ENCODE measurements at places on chromosomes 12 and 14.
A peak's percentile ranks its signal among the peaks of the same experiment; 100 is the strongest.

DNA sequence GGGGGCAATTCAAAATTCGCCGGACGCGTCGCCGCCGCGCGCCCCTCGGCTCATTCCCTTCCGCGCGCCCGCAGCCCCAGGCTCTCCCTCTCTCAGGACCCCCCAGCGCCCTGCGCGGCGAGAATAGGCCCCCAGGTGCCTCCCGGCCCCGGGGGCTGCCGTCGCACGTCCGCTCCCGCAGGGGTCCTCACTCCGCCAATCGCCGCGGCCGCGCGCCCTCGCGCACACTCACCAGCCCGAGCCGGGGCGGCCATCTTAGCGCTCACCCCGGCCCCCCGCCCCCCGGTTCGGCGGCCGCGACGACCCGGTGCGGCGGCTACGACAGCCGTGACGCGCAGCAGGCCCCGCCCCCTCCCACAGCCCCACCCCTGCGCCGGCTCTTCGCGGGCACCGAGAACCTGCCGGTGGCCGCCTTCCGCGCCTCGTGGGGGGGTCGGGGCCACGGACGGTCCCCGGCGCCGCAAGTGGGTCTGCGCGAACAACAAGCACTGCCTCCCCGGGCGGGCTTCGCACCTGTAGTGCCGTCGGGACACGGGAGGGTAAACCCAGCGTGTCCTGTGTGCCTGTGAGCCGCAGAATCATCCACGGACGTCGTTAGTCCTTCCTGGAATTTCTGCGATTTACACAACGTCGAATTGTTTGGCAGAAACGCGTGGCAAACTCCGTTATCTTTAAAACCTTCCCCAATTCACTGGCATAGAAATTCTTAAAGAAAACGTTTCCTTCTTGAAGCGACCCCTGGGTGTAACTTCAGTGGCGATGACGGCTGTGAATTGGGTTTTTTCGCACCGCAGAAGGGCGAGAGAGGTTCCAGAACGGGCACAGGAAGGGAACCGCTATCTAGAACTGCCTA, 2.5 kb downstream of the USP44 start:
- peak; percentile 69 for DNase-seq

- DNase-seq: no peak
Observed at GRCh38 chr14:77375164-77375950, 1.5 kb downstream of the TMED8 start.

DNA sequence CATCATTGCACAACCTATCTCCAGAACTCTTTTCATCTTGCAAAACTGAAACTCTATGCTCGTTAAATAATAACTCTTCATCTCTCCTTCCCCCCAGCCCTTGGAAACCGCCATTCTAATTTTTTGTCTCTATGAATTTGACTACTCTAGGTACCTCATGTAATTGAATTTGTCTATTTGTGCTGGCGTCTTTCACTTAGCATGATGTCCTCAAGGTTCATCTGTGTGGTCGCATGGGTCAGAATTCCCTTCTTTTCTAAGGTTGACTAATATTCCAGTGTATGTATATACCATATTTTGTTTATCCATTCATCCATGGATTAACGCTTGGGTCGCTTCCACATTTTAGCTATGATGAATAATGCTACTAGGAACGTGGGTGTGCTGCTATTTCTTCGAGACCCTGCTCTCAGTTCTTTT, 80.1 kb downstream of the PLXNC1 start:
- DNase-seq: no peak

DNA sequence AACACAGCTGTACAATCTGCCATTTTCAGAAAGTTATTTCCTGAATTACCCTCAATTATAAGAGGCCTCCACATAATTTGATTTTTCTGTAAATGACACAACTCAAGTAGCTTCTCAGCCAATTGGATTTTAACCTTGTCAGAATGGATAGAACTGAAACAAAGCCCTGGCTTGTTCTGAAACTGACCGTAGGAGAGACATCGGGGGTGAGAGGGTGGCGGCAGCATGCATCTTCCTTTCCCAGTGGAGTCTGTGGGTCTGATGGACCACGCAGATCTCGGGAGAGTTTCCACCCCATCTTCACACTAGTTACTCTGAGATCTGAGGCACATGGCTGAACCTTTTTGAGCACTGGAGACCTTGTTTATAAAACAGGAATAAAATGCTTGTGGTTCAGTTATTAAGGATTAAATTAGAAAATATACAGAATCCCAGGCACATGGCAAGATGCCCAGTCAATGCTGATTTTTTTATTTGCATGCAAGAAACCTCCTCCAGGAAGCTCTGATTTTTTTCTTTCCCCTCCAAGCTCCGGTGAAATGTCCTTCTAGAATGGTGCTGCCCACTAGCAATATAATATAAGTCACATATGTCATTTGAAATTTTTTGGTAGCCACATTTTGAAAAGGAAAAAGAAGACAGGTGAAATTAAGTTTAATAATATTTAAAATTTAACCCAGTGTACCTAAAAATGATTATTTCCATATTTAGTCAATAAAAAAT, 153.9 kb downstream of the CHST11 start:
- DNase-seq: no peak

DNA sequence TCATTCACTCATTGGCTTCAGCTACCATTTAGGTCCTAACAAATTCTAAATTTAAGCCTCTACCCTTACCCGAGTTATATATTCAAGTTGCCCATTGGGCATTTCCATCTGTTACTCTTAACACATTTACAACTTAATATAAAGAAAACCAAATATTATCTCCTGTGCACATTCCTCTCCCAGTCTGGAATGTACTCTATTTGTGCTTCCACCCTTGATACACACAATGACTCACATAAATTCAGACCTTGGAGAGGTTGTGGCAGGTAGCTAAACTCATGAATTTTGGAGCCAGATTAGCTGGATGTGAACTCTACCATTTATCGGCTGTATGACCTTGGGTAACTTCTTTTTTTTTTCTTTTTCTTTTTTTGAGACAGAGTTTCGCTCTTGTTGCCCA, 51.1 kb downstream of the BRMS1L start:
- DNase-seq: no peak

DNA sequence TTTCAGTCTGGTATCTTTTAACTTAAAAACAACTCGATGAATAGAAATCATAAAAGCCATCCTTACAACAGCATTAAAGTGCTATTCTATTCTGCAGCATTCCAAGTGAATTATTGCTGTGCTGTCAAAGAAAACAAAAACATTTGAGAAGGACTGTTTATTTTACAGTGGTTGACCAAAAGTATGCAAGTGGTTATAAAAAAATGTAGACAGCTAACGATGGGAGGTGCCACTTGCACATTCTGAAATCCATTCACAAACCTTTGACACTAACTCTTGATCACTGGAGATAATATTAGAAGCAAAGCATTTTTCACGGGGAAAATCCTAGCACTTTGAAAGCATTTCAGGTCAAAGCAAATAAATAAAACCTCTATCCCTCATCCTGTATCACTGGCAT, 55.6 kb downstream of the HMGA2 start:
- DNase-seq: no peak

DNA sequence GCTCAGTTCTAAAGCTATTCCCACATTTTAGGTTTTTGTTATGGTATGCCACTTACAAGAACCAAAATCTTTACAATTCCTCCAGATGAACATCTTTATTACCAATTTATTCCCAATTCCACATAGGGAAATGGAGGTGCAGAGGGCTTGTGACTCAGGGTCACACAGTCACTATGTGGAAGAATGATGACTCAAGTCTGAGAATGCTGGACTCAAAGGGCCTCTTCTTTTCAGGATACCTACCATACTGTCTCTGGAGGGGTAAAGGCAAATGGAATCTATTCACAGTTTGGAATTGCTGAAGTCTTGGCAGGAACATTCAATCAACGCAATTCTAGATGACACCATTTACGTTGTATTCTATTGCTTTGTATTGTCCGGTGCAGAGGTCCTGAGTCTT, 48.2 kb upstream of the MANSC4 start:
- DNase-seq: no peak

GRCh38 chr12:67697443-67697842, 48.9 kb downstream of the DYRK2 start:
- no peak for DNase-seq

- no peak for DNase-seq
Observed at GRCh38 chr14:84225268-84225667, 1304.7 kb upstream of the FLRT2 start.

- no peak for DNase-seq
Observed at GRCh38 chr14:24290746-24291145, 8.8 kb downstream of the DHRS1 start.

DNA sequence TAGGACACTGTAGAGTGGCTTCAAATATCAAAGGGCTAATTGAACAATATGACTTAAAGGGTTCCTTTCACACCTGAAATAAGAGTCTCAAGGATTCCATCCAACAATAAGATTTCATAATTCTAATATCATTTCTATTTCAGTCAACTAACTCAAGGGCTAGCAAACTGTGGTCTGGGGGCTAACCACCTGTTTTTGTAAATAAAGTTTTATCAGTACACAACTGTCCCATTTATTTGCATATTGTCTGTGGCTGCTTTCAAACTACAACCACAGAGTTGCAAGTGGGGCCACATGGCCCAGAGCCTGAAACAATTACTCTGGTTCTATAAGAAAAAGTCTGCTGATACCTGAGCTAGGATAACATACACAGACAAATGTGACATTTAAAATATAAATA, 29.1 kb downstream of the MED13L start:
- DNase-seq: no peak

DNA sequence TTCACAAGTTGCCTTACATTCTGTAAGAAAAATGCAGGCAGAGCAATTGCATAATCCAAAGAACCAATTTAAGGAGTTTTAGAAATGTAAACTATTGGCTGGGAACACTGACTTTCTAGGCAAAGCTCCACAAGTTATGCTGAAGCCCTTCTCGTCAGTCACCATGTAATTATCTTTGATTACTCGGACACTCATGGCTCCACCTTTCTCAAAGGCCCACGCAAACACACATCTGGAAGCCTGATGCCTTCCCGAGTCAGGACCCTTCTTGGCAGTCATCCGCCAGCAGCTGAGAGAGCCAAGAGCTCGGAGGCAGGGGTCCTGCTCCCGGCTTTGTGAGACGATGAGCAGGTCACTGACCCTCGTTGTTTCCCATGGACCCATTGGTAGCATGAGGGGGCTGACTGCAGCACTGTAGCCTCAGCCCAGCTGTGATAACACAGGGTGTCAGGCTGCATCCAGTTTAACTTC, 202.2 kb downstream of the TMEM132D start:
- no peak for DNase-seq

DNA sequence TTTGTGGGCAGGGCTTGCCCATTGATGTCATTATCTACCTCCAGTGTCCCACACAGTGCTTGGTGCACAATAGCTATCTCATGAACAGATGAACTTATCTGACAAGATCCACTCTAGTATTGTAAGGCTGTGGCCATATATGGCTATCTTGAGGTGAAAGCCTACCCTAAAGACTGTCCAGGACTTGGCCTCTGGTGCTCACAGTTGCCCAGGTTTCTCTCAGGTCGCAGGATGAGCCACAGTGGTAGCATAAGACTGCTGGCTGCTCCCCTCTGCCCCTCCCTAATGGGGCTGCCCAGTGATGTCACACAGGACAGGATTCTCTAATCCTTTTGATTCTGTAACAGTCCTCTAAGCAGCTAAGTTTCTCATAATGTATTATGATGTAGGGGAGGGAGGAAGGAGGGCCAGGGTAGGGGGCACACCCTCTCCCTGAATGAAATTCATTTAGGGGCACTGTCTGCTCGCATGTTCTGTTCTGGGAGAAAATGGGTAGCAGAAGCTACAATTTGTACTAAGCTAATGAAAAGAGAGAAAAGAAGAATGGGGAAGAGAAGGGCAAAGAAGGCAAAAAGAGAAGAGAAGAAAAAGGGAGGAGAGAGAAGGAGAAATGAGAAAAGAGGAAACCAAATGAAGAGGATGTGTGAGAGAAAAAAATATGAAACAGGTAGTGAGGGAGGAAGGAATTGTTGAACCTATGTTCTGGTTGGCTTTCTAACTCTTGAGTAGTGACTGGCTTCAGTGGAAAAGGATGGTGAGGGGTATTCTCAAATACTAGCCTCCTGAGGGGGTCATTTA, 3.4 kb upstream of the PPM1A start:
- DNase-seq: no peak

- DNase-seq: peak; percentile 46
Observed at GRCh38 chr14:99604766-99605298, 825 bp upstream of the CCDC85C start.

GRCh38 chr14:105527826-105528585, 1.6 kb downstream of the TMEM121 start:
- DNase-seq: peak; percentile 84

GRCh38 chr14:90629471-90629870, 186.8 kb downstream of the TTC7B start:
- no peak for DNase-seq

- no peak for DNase-seq
Observed at GRCh38 chr12:49920241-49920914, 16.7 kb upstream of the FAIM2 start.

GRCh38 chr12:50614167-50614759, 109.5 kb downstream of the DIP2B start:
- no peak for DNase-seq

GRCh38 chr14:51865953-51866747, 5.7 kb downstream of the GNG2 start:
- peak; percentile 33 for DNase-seq

- DNase-seq: no peak
Observed at GRCh38 chr12:85280165-85280983, at the start of gene ALX1. Gene ALX1, plus strand, starts transcription at chr12:85280220. Its CDS starts 42 bp downstream, at chr12:85280262.

DNA sequence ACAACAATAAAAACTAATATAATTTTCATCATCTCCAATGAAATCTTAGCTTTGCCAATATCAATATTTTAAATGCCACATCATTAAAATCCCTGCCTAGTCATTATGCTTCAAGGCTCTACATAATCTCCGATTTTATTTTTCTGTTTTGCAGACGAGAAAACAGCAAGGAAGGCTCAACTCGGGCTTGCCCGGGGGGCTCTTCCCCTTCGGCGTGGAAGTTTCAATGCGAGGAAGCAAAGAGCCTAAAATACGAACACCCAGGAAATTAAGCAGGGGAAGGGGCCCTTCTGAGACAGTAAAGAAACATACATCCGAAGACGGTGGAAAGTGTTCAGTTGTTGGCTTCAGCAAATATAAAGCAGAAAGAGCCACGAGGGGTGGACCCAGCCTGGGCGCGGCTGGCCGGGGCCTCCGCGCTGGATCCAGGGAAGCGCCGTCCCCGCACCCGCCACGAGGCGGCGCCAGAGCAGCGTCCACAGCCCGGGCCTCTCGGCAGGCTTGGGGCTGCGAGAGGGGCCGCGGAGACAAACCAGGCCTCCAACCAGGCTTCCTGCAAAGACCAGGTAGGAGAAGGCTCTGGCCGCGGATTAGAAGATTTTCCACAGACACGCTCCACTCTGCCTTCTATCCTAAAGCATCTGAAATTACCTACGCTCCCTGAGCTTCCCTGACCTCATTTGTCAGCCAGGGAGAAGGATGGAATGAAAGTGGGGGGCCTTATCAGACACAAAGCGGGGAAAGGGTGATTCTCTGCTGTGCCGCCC, 77.2 kb downstream of the SERPINA3 start:
- DNase-seq: peak; percentile 53

- DNase-seq: no peak
Observed at GRCh38 chr12:13074396-13075117, 28.9 kb downstream of the GSG1 start.

All from activated naive CD4-positive, alpha-beta T cell treated with Interleukin-2 at 50 U/mL for 16 hours (primary cell).